ENCODE measurements at places on chromosomes 5 and 9. TPM values are rescaled to one million over a fixed set of nuclear protein-coding genes. Genes with fewer than 3 reads are reported as not detected.

GRCh38 chr5:175853573-175854230 lies 17.7 kb upstream of the CPLX2 start:
- no peak for DNase-seq

DNA sequence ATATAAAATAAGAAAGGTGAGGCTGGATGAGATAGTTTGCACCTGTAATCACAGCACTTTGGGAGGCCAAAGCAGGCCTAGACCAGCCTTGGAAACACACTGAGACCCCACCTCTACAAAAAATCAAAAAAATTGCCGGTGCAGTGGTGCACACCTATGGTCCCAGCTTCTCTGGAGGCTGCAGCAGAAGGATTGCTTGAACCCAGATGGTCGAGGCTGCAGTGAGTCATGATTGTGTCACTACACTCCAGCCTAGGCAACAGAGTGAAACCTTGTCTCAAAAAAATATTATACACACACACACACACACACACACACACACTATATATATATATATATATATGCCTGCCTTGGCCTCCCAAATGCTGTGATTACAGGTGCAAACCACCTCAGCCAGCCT lies 1.3 kb downstream of the SLC35D2 start:
- no peak for DNase-seq

GRCh38 chr9:16575142-16575985 lies 295.1 kb downstream of the BNC2 start:
- DNase-seq = no peak

- no peak for DNase-seq
Measured at GRCh38 chr5:155676967-155677366, 650.0 kb upstream of the SGCD start.

Gene IQGAP2
- polyA plus RNA-seq = 69.7 TPM

Gene BARHL1
- not detected for polyA plus RNA-seq

GRCh38 chr5:6487081-6487480 lies 38.4 kb downstream of the UBE2QL1 start:
- no peak for DNase-seq

DNA sequence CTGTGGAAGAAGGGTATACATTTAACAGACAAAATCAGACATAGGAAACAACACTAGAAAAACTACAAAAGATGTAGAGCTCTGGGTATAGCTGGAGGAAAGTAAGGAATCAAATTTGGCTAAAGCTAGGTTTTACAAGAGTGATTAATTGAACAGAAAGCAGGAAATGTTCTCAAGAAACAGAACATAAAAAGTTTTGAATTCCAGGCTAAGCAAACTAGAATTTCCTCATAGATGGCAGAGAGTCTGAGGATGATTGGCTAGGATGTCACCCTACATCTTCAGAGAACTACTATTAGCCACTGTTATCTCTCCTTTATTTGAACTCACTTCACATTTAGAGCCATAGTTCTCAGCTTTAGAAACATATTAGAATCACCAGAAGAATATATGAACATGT lies 502.1 kb upstream of the PAPPA start:
- DNase-seq = no peak

- DNase-seq = no peak
Measured at GRCh38 chr5:135615581-135616260, 36.9 kb upstream of the CXCL14 start.

Gene ROR2
- 20.0 TPM for polyA plus RNA-seq

- no peak for DNase-seq
Measured at GRCh38 chr5:53362521-53362941, 117.9 kb upstream of the FST start.

GRCh38 chr9:132583584-132584304 lies 1.3 kb downstream of the BARHL1 start:
- DNase-seq = no peak

DNA sequence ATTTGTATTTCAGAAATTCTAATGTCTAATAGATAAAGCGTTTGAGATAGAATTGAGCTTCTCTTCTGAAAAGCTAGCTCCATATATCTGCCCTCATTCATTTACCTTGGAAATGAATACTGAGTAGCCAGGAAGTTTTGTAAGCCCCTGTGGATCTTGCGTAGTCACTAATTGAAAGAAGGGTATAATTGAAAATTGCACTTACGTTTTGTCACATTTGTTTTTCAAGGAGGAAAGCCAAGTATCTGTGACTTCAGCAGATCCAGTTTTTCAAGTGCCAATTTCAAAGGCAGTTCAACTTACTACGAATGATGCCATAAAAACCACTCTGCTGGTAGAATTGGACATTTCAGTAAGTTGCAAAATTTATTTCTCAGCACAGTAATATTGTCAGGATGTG lies 14.0 kb downstream of the MTRR start:
- DNase-seq = no peak

DNA sequence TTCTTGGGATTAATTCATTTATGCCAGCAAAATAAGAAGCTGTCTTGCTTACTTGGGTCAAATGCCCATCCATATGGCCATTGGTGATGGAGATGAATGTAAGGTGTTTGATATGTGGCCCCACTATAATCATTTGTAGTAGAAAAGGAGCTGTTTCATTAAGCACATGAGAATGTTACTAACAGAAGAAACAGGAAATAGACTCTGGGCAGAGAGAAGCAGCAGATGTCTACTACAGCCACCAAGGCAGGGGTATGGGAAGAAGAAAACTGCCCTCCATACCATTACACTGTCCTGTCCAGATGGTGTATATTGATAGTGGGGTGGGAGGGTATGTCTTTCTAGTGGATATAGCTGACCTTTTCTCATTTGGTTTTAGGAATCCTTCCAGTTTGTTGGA lies 386.6 kb upstream of the CLINT1 start:
- DNase-seq = no peak

GRCh38 chr5:115578657-115579056 lies 23.6 kb downstream of the TICAM2 start:
- no peak for DNase-seq

GRCh38 chr5:12672141-12672540 lies 767.9 kb upstream of the CTNND2 start:
- no peak for DNase-seq

GRCh38 chr9:131272212-131272611 lies 4.1 kb downstream of the FAM78A start:
- no peak for DNase-seq

Gene SAPCD2
- 9.2 TPM for polyA plus RNA-seq

GRCh38 chr5:134142052-134142451 lies 27.6 kb downstream of the TCF7 start:
- no peak for DNase-seq

Gene ZDHHC11
- polyA plus RNA-seq = 11.8 TPM

All from renal cortex interstitium (tissue), 15 donors.